ENCODE measurements at places on chromosomes 6 and 20. TPM values are rescaled to one million over a fixed set of nuclear protein-coding genes. Genes with fewer than 3 reads are reported as not detected.
A peak's percentile ranks its signal among the peaks of the same experiment; 100 is the strongest.

OPRL1 gene
- total RNA-seq, result 7.4 TPM

HRH3 gene
- not detected for total RNA-seq

DNMT3B gene
- 7.3 TPM for total RNA-seq

C20orf202 gene
- not detected for total RNA-seq

KIF25 gene
- not detected for total RNA-seq

SOX4 gene
- 46.1 TPM for total RNA-seq

GRIK2 gene
- 0.55 TPM for total RNA-seq

YWHAB gene
- total RNA-seq, result 116 TPM

FUT9 gene
- not detected for total RNA-seq

NCR2 gene
- not detected for total RNA-seq

PTP4A1 gene
- 29.9 TPM for total RNA-seq

PNRC1 gene
- total RNA-seq, result 9.3 TPM

DNA sequence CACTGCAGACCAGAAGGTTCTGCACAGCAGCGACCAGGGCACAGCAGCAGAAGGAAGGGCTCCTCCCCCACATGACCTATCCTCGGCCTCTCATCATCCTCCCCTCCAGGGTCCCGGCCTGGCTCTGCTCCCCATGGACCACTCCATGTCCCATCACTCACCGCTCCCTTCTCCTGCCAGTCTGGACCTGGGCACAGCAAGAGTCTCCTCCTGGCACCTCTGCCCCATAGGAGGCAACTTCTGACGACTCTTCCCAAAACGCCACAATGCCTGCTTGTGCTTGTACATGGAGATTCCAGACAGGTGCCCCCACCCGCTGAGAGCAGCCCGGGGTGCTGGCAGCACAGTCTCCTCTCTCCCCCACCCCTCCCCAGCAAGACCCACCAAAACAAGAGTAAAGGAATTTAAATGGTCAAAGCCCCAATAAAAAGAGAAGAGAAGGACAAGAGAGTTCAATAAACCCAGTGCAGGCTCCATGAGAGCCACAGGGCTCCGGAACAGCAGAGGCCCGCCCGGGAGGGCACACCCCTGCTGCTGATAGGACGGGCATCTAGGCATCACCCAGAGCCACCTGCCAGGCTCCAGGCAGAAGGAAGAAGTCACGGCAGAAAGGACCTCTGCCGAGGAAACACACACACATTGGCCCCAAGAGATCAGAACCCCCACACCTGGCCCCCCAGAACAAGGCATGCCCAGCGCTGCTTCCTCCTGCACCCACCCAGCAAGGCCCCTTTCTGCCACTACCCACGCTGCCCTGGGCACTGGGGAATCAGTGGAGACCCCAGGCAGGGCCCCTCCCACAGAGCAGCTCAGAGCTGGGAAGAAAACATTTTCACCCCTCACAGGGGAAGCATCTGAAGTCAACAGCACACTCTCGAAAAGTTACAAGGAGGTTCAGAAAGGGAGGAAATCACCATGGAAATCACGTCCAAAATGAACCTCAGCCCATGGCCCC is 15.2 kb downstream of the TAF4 start:
- no peak overlapping the region for H3K4me3 ChIP-seq
- no peaks in the 10 kb centered on the region for H3K4me1 ChIP-seq
- H3K27me3 ChIP-seq, result no peaks in the 10 kb centered on the region
- no peaks in the 10 kb centered on the region for H3K36me3 ChIP-seq
- no peak for DNase-seq
- H3K27ac ChIP-seq, result no peak overlapping the region

- H3K4me1 ChIP-seq, result no peaks in the 10 kb centered on the region
- no peaks in the 10 kb centered on the region for H3K27me3 ChIP-seq
- peak; percentile 21 for DNase-seq
- H3K27ac ChIP-seq, result no peak overlapping the region
- H3K36me3 ChIP-seq, result no peaks in the 10 kb centered on the region
Observed at GRCh38 chr6:137692806-137693205, 174.3 kb upstream of the TNFAIP3 start.

GRCh38 chr6:19297880-19298279 is 539.3 kb upstream of the ID4 start:
- H3K27me3 ChIP-seq, result no peaks in the 10 kb centered on the region
- no peaks in the 10 kb centered on the region for H3K36me3 ChIP-seq
- H3K27ac ChIP-seq, result no peak overlapping the region

- H3K36me3 ChIP-seq, result no peaks in the 10 kb centered on the region
- H3K27me3 ChIP-seq, result peaks cover 4% of the 10 kb centered on the region
- no peak for DNase-seq
Observed at GRCh38 chr6:25050356-25050755, 114.6 kb upstream of the RIPOR2 start.

- no peaks in the 10 kb centered on the region for H3K36me3 ChIP-seq
- no peak overlapping the region for H3K4me3 ChIP-seq
- no peaks in the 10 kb centered on the region for H3K4me1 ChIP-seq
- H3K27me3 ChIP-seq, result peaks cover 39% of the 10 kb centered on the region
- DNase-seq, result no peak
Observed at GRCh38 chr20:6644813-6645628, 122.5 kb upstream of the BMP2 start.

GRCh38 chr20:45258664-45259063 is 4.3 kb upstream of the SLPI start:
- H3K27ac ChIP-seq, result no peak overlapping the region
- no peaks in the 10 kb centered on the region for H3K36me3 ChIP-seq
- DNase-seq, result no peak
- H3K4me3 ChIP-seq, result no peak overlapping the region

- H3K4me3 ChIP-seq, result no peak overlapping the region
- H3K4me1 ChIP-seq, result no peaks in the 10 kb centered on the region
- no peak for DNase-seq
- H3K36me3 ChIP-seq, result no peaks in the 10 kb centered on the region
- H3K27me3 ChIP-seq, result peaks cover 82% of the 10 kb centered on the region
Observed at GRCh38 chr6:84766118-84766798, 1.9 kb upstream of the TBX18 start.

GRCh38 chr6:116580198-116580597 is 8.9 kb downstream of the RWDD1 start:
- no peak for DNase-seq
- peaks cover 8% of the 10 kb centered on the region for H3K36me3 ChIP-seq
- no peak overlapping the region for H3K27ac ChIP-seq
- H3K27me3 ChIP-seq, result no peaks in the 10 kb centered on the region
- no peaks in the 10 kb centered on the region for H3K4me1 ChIP-seq

DNA sequence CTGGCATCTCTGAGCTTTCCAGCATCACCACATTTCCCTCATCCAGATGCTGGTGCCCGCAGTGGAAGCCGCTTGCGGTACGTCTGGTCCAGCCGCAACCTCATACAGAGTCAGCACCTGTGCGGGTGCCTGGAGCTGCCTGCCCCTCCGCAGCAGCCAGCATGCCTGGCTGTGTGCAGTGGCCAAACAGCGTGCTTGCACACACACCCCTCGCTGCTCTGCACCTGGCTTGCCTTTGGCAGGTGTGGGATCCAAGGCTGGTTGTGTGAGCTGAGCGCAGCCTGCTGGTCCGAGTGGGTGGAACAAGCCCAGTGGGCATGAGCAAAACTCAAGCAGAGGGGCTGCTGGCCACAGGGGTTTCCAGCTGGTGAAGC is 3.1 kb upstream of the HINT3 start:
- no peaks in the 10 kb centered on the region for H3K36me3 ChIP-seq
- no peak overlapping the region for H3K27ac ChIP-seq
- no peaks in the 10 kb centered on the region for H3K27me3 ChIP-seq
- peak; percentile 61 for DNase-seq

DNA sequence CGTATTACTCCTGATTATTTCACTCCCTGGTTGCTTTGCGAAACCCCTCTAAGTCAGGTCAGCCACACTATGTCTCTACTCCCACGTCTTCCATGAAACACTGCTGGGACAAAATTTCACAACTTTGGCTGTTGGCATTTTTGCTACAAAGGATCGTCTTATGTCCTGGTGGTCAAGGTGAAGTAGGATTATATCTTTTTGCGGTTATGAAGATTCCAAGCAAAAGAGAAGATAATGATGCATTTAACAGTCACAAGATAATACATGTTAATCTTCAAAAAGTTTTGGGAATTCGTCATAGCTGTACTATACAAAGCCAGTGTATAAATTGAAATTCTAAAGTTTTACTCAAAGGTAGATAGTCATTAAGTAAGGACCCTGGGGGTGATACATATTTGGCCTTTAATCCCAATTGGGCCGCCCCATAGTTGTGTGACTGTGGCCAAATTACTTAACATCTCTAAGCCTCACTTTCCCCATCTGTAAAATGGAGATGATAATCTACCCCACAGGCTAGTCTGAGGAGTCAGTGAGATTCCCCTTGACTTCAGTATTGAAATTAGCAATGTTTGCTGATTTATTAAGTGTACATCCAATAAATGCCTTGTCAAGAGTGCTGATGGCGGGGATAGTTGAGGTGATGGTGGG is 212.1 kb downstream of the ARID1B start:
- H3K4me1 ChIP-seq, result peaks cover 43% of the 10 kb centered on the region
- H3K27me3 ChIP-seq, result no peaks in the 10 kb centered on the region
- no peak overlapping the region for H3K4me3 ChIP-seq

- H3K27ac ChIP-seq, result no peak overlapping the region
- H3K27me3 ChIP-seq, result no peaks in the 10 kb centered on the region
- no peak for DNase-seq
- peaks cover 11% of the 10 kb centered on the region for H3K4me1 ChIP-seq
Observed at GRCh38 chr20:33679758-33680485, 5.7 kb upstream of the NECAB3 start.

DNA sequence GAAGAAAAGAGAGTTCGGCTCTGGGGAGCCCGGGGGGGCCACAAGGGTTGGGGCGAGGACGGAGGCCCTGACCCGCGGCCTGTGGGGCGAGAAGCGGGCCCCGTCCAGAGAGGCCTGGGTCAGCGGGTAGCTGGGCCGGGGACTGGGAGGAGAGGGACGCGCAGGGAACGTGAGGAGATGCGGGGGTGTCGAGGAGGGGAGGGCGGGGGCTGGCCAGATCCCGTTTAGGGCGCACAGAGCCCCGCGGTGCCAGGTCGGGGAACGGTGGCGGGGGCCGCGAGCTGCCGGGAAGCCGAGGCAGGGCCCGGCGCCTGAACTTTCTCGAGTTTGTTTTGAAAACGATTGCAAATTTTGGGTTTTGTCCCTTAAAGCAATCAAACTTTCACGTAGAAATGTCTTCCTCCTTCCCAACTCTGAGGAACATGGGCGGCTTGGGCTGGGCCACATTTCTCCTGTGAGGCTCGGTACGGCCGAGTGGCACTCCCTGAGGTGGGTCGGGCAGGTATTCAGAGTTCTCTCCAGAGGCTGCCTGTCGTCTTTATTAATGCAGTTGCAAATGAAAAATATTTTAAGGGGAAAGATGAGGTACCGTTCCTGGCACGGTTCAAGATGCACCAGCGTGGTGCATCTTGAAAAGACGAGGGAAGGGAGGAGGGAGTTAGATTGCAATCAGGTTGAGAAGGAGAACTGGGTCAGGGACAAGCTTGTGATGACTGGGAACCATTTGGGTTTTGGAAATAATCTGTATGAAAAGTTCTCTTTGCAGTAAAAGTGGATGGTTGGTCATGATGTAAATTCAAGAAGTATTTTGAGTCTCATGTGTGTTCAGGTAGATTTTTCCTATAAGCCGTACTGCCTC is 972 bp downstream of the RNF8 start:
- H3K27ac ChIP-seq, result no peak overlapping the region
- H3K4me3 ChIP-seq, result peak overlapping the region; percentile 97
- H3K27me3 ChIP-seq, result no peaks in the 10 kb centered on the region

- no peaks in the 10 kb centered on the region for H3K27me3 ChIP-seq
- peaks cover 13% of the 10 kb centered on the region for H3K4me1 ChIP-seq
- H3K36me3 ChIP-seq, result no peaks in the 10 kb centered on the region
- peak; percentile 16 for DNase-seq
- no peak overlapping the region for H3K27ac ChIP-seq
- no peak overlapping the region for H3K4me3 ChIP-seq
Observed at GRCh38 chr6:10190042-10190441, 224.8 kb downstream of the TFAP2A start.

GRCh38 chr20:63495741-63496595 is 2.9 kb downstream of the EEF1A2 start:
- peaks cover 14% of the 10 kb centered on the region for H3K4me1 ChIP-seq
- no peak overlapping the region for H3K4me3 ChIP-seq
- H3K27me3 ChIP-seq, result no peaks in the 10 kb centered on the region
- DNase-seq, result peak; percentile 51

GRCh38 chr20:49447946-49448809 is 34.3 kb downstream of the KCNB1 start:
- H3K27ac ChIP-seq, result no peak overlapping the region
- no peak for DNase-seq
- H3K36me3 ChIP-seq, result no peaks in the 10 kb centered on the region
- H3K4me1 ChIP-seq, result peaks cover 16% of the 10 kb centered on the region
- no peak overlapping the region for H3K4me3 ChIP-seq
- no peaks in the 10 kb centered on the region for H3K27me3 ChIP-seq

GRCh38 chr6:125826695-125827463 is 36.1 kb downstream of the NCOA7 start:
- no peak overlapping the region for H3K4me3 ChIP-seq
- H3K4me1 ChIP-seq, result no peaks in the 10 kb centered on the region
- DNase-seq, result no peak
- H3K27me3 ChIP-seq, result no peaks in the 10 kb centered on the region
- no peaks in the 10 kb centered on the region for H3K36me3 ChIP-seq

DNA sequence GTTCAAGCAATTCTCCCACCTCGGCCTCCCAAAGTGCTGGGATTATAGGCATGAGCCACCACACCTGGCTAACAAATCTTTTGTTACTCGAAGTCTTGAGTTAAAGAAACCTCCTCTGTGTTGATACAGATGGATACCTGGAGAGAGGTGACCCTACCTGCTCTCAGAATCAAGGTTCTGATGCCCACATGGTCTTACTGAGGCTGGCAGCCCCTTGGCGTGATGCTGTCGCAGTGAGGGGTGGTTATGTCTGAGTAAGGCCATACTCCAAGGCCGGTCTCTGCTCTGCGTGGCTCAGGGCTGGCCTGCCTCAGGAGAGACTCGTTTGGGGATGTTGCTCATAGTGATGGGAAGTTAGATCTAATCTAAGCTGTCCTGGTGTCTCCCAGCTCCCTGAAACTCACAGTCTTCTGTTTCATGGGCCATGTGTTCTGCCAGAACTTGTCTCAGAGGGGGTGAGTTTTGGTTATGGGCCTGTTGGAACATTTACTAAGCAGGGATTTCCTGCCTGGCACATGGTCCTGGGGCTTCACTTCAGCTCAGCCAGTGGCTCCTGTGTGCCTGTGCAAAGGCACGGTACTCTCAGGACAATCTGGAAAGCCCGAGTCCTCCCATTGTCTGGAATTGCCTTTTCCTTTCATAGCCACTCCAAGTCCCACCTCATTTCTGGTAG is 17.5 kb upstream of the TRAF3IP2 start:
- DNase-seq, result no peak
- no peak overlapping the region for H3K4me3 ChIP-seq
- no peaks in the 10 kb centered on the region for H3K36me3 ChIP-seq
- no peak overlapping the region for H3K27ac ChIP-seq
- no peaks in the 10 kb centered on the region for H3K27me3 ChIP-seq
- H3K4me1 ChIP-seq, result no peaks in the 10 kb centered on the region

DNA sequence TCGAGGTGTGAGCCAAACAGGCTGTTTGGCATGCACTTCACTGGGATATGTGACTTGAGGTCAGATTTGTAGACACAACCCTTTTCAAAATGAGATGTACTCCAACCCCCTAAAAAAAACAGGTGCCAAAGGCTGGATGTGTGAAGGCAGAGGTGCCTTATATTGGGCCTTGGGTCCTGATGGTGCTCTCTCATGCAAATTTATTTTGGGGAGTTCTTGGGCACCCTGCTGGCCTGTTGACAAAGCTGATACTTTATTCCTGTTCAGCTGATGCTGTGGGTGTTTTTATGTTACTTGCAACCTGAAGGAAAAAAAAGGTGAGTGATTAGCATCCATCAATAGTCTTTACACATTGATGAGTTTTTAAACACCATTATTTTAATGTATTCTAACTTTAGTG is 121.5 kb downstream of the DNAH8 start:
- no peak for DNase-seq
- H3K4me3 ChIP-seq, result no peak overlapping the region
- H3K4me1 ChIP-seq, result no peaks in the 10 kb centered on the region
- H3K36me3 ChIP-seq, result no peaks in the 10 kb centered on the region
- no peaks in the 10 kb centered on the region for H3K27me3 ChIP-seq

Data from PC-3 (cell line).